Cardiac muscle cell (in vitro differentiated cells and primary cell): ENCODE measurements at places on chromosomes 7 and 10.

DNA sequence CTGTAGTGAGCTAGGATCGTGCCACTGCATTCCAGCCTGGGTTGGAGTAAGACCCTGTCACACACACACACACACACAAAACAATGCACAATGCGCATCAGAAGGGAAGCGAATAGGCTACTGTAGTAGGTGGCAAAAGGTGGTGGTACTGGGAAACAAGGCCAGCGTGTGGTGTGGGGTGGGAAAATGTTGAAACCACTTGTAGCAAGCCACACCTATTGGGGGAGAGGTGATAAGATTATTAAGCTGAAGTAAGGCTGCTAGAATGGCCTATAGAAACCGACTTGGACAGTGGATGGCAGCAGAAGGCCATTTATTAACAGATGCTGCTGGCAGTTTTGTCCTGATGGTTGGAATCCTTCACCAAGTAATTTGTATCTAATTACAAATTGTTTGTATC is 7.2 kb upstream of the CHCHD1 start:
- peak; percentile 64 for DNase-seq

DNA sequence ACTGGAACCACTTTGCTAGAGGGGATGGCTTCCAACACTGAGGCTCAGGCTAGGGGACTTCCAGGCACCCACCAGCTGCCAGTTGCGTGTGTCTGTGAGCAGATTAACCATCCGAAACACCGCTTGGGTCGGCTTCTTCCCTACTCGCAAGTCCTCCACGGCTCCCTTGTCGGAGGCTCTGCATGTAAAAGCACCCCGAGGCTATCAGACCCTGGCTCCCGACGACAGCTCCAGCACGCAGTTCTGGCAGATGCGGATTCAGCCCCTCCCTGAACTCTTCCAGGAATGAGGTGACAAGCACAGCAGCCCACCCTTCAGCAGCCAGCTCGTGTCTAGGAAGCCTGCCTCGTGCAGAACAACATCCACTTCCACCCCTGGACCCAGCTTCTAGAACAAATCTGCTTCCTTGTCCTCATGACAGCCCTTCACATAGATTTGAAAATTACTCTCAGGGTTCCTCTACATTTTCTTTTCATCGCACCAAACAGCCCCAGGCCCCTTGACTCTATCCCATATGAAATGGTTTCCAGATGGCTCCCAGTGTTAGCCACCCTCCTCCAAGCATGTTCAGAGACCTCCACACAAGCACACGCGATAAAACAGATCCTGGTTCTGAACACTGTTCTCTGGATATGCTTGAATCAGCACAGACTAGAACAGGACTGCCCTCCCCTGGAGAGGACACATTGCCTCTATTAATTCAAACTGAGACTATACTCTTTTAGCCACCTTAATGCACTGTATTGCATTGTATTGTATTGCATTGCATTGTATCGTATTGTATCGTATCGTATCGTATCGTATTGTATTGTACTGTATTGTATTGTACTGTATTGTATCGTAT is 44.6 kb downstream of the SLIT1 start:
- no peak for DNase-seq

GRCh38 chr7:14850039-14850438 is 52.5 kb downstream of the DGKB start:
- DNase-seq: no peak

DNA sequence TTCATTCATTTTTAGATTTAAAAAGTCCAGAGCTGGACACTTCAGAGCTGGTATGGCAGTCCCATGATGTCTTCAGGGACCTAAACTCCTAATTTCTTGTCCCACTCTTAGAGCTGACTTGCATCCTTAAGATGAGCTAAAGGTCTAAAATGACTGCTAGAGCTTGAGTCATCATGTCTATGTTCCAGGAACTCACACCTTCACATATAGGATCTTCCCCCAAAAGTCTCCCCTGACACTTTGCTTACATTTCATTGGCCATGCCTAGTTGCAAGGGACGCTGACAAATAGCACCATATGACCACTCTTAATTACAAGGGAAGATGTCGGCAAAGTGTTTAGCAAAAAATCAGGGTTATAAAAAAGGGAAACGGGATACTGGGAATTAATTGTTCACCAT is 10.4 kb upstream of the AOAH start:
- no peak for DNase-seq

DNA sequence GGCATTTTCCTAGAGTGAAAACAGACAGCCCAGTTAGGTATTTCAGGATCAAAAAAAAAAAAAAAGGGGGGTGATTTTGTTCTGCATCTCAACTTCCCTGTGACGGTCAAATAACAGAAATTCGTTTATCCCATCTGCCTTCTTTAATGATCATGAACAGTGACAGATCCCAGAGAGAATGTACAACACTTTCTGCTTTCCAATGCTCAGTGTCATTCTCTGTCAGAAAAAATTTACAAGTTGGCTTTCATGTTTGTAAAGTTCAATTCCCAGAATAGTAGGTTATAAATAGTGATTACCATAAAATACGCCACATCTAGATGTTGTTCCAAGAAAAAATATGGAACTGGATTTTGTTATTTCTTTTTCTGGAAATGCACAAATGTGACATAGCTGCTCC is 1013.2 kb upstream of the PHF14 start:
- DNase-seq: no peak

- no peak for DNase-seq
Observed at GRCh38 chr7:144670218-144670617, 165.6 kb downstream of the TPK1 start.

DNA sequence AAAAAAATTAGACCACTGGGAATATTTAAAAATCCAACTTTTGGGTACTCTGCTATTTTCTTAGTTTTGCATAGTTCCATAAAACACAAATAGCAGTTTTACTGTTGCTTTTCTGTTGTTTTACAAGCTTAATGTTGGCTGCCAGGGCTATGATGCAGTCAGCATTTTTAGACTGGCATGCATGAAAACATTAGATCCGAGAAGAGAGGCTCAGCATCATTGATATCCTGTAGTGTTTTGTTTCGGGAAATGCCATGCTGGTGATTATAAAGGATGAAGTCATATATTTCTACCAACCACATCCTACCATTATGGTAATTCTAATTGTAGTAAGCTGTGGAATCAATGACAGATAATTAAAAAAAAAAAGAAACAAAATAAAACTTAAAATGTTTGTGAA is 104.6 kb downstream of the MBL2 start:
- no peak for DNase-seq

DNA sequence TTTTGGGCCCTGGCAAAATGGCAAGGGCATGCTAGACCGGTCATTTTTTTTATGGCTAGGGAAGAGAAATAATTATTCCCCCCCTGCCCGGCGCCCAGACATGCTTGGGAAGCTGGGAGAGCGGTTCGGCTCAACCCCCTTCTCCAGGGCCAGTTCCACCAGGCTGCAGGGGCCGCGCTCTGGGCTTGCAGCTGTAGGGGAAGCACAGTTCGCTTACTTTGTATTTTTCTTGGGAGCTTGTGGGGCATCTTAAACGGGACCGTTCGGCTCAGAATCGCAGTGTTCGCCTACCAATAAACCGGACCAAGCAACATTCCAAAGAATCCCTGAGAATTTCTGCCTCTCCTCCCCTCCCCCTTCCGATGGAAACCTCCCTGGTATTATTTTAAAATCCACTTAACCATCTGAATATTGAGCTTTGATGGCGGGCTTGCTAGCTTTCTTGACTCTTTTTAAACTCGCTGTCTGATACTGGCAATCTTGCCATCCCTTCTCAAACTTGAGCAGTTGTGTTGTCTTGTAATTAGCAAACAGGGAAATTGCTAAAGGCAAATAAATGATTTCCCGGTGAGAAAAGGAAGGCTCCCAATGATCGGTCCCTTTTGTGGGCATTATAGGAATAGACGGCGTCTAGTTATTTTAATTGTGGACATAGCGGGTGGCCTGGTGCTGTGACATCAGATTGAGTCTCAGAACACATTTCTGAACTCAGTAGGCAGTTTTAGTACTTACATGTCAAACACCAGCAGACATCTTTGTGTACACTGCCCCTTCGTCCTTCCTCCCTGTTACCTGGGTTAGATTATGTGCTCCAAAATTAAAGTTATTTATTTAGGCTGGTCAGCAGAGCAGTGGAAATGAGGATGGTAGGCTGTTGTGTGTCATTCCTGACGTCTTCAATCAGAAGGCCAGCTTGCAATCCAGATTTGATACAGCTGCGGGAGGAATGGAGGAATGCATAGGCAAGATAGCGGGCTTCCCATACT is 3.4 kb downstream of the TCF7L2 start:
- peak; percentile 59 for DNase-seq

GRCh38 chr10:78335691-78336401 is 302.2 kb downstream of the RPS24 start:
- no peak for DNase-seq

- DNase-seq: no peak
Observed at GRCh38 chr7:11923376-11923930, 91.5 kb upstream of the THSD7A start.

DNA sequence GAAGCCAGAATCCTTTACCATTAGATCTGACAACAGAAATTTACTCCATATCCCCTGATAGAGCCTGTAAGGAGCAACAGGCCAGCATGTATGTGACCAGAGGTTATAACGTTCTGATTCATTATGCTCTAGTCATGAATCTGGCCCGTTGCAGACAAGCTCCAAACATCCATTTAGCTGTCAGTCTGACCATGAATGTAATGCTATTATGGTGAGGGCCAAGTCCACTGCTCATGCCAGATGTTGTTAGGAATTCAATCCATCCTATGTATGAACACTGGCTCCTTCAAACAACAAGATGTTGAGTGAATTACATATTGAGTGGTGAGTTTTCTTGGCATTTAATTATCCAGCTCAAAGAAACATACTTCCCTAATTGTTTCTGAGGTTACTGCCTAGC is 610.1 kb upstream of the ANKRD30A start:
- DNase-seq: no peak

GRCh38 chr7:83956104-83956503 is 238.5 kb downstream of the SEMA3A start:
- DNase-seq: no peak

DNA sequence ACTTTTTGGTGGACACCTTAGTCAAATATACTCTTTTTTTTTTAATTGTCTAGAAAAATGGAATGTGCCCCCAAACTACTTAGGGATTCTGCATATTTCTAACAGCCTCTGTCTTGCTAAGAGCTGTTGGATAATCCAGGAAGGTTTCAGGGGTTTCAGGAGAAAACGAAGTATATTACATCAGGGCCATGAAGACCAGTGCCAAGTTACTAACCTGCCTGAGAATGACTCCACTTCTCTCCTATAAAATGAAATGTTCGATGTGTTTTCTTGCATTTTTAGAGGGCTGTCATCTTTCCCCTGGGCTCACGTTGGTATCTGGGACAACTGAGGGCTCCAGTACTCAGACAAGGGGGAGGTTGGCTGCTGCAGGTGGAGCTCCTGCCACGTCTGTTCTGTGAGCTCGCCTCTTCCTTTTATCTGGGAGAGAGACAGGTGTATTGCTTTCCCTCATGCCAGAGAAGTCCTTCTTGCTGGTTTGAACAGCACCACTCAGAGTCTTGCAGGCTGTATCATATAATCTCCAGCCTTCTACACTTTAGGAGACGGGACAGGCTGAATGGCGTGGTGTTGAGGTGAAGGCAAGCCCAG is 71.3 kb downstream of the CAMK1D start:
- DNase-seq: no peak

DNA sequence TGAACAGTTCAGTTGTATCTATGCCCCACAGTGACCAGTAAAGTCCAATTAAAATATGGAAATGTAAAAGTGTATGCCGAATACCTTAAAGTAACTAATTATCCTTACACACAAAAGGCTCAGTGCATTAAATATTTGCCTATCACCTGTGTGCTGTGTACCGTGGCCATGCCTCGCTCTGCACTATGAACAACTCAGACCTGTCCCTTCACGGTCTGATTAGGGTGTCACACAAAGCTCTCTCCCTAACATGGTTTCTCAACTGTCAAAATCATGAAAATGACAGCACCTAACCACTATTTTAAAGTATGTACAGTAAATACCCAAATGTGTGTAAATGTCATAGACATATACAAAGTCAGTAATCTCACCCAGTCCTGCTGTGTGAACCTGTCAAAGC is 43.1 kb downstream of the STK17A start:
- no peak for DNase-seq

DNA sequence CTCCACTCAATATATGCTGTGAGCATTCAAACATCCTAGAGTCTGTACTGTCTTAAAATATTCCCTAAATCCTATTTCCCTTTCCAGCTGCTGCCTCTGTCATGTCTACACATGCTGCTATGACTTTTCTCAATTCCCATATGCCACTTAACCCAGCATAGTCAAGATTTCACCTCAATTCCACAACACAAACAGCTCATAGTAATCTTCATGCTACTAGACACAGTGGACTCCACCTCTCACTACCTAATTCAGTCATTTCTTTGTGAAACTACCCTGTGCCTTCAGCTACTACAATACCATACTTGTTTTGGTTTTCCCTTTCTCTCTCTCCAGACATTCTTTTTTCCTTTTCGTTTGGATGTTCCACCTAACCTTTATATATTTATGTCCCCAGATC is 45.5 kb downstream of the GSAP start:
- no peak for DNase-seq

- DNase-seq: no peak
Observed at GRCh38 chr10:93827056-93827804, 66.5 kb upstream of the SLC35G1 start.

DNA sequence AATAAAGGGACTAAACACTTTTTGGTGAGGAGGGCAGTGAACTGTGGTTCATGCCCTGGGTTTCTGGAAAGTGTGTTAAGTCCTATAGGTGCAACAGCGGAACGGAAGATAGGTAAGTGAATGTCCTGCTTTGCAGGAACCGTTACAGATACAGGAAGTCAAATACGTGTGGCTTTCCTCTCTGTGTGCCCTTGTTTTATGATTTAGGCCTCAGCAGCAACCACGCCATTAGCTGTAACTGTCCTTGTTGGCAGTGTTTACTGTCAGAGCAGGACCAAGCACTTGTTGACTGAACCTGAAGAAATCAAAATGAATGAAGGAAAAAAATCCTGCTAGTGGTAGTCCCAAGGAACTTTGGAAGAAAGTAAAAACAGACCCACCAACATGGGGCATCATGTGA is 150.3 kb downstream of the PIP4K2A start:
- DNase-seq: no peak

DNA sequence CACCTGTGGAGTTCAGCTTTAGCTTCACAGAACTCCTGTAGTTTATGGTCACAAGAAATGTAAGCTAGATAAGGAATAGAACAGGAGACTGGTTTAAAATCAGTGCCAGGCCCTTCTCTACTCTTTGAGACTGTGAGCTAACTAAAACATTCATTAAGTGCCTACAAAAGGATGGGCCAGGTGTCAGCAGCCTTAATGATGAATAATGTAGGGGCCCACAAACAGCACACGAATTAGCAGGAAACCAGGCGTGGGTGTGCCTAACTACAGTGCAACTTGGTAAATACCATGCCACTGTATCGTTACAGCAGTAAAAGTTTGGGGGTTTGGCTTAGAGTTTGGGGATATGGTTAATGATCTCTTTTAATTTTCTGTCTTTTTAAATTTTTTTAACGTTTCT is 6.1 kb upstream of the ABLIM1 start:
- no peak for DNase-seq
